T-cell (primary cell): ENCODE measurements at places on chromosomes 1 and 21.

DNA sequence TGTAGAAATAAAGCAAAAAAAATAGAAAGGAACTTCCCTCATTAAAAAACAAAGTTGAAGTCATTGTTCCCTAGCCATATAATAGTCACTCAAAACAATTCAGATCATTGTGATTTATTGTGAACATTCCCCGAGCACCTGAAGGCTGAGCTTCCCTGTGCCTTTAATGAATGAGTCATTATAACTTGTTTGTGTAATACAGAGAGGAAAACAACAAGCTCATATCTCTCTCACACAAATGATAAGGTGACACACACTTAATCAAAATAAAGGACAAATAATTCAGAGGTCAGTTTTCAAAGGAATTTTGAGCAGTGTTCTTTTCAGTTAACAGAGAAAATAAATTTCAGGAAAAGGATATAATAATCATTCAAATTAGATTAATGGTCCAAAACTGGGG, 326.2 kb downstream of the DUSP10 start:
- no peak for DNase-seq

DNA sequence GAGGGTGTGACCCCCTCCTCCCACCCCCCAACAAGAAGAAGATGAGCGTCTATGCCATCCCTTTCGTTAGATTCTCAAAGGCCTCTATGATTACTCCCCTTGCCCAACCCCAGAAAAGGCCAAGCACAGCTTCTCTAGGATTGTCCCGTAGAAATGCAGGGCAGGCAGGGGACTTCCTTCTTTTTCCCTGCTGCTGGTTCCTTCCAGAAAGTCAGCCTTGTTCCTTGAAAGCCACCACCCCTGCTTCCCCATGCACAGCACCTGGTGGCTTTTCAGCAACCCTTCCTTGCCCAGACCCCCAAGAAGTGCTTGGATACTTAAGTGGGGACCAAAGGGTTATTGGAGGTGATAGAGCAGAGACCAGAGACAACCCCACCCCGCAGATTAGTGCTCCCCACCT, 75.1 kb downstream of the ARHGEF10L start:
- no peak for DNase-seq

DNA sequence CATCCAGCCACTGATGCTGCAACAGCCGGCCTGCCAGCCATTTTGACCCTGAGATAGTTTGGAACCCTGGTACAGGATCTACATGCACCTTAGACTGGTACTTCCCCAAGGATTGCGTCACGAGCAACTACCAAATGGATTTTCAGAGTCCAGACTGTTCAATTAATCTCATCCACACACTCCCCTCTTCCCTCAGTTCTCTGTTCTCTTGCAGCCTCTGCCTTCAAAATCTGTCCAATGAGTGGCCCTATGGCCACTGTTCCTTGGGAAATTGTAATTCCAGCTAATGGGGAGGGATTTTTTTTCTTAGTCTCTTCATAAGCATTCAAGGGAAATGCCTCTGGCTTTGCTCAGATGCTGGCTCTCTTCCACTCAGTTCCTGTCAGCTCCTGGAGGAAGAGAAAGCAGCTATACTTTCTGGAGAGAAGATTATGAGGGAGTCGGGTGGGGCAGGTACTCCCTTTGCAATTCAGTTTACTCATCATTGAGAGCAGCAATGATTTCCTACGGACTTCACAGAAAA, 19.8 kb upstream of the UAP1 start:
- DNase-seq = no peak

DNA sequence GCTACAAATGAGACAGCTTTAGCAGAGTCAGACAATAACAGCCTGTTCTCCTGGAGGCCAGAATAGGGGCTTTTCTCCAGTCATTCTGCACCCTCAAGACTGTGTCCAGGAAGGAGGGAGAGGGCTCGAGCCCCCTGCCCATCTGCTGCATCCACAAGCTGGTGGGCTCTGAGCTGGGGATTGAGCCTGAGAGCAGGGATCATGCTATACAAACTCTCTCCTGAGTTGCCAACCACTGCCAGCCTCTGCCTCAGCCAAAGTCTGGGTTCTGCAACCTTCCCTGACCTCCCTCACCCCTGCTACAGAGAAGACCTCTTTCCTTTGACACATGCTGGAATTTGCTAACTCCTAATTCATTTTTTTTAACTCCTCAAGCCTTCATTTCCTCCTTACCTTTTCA, 14.8 kb upstream of the PPM1J start:
- no peak for DNase-seq

- no peak for DNase-seq
Measured at GRCh38 chr1:81989524-81989923, 188.8 kb downstream of the ADGRL2 start.

DNA sequence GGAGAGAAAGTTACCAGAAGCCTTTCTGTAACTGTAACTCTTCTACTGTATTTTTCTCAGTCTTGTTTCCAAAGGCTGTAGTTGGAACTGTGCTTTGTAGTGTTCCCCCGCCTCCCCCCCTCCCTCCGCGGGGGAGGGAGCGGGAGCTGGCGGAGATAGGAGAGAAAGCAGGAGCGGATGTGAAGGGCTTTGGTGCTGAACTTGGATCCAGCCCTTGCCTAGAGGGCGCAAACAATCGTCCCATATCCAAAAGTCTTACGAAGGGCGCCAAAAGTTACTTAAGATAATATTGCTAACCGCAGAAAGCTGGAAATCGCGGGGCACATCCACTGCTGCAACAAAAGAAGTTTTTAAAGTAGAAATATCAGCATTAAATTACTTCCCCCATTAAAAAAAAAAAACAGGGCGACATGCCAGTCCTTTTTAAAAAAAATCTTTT, 2.4 kb upstream of the NFIA start:
- DNase-seq = peak; percentile 39

GRCh38 chr21:33783187-33783979, 132.2 kb downstream of the ATP5PO start:
- DNase-seq = no peak

GRCh38 chr1:155184351-155184811, 10.7 kb downstream of the TRIM46 start:
- DNase-seq = no peak

- no peak for DNase-seq
Measured at GRCh38 chr1:66519992-66520391, 14.0 kb upstream of the SGIP1 start.

- DNase-seq = peak; percentile 48
Measured at GRCh38 chr1:226798427-226799411, 59.6 kb upstream of the ITPKB start.

GRCh38 chr21:34797921-34798535, 129.2 kb downstream of the CLIC6 start:
- no peak for DNase-seq

DNA sequence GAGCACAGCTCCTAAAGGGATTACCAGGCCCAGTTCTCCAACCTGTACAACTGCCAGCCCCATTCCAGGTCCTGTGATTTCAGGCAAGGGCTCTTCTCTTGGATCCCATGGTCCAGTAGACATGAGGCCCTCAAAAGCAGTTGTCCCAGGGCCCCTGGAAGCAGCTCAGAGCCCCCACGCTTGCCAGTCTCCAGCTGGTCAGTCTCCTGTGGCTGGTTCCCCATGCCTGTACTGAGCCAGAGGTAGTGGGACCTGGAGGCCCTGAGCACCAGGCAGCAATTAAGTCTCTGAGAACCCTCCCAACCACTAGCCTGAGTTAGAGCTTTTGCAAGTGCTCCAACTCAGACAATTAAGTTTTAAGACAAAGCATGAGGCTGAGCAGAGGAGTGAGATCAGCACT, 36.9 kb downstream of the CDC42BPA start:
- no peak for DNase-seq

DNA sequence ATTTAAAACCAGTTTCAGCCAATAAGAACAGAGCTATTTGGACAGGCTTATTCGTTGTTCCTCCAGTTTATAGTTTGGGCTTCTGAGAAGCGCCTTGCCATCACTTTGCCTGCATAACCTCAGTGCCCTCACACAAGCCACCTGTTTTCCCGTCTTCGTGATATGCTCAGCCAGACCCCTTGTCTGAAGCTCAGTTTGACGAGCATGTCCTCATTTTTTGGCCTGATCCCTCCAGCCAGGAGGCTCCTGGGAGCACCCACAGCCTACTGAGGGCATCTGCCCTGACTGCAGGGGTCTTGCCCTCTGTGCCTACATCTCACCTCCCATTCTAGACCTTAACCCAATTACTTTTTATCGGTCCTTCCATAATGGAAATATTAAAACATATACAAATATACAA, 95.3 kb downstream of the ADARB1 start:
- DNase-seq = no peak

GRCh38 chr21:19322360-19322759, 918.8 kb upstream of the TMPRSS15 start:
- DNase-seq = no peak

DNA sequence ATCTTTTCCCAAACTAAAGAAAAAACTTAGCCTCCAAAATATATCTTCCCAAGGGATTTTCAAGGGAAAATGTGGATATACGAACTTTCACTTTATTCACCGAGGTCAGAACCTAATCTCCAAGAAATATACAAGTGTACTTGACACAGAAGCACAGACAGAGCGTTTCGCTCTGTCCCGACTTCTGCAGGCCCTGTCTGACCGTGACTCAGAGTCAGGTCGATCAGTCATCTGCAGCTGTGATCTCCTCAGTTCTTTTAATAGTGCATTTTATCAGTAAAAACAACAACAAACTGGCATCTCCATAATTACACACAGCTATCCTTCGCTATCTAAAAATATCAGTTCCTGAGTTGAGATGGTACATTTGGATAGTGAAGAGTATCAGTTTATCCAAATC, 226.6 kb downstream of the TM2D1 start:
- DNase-seq = no peak

DNA sequence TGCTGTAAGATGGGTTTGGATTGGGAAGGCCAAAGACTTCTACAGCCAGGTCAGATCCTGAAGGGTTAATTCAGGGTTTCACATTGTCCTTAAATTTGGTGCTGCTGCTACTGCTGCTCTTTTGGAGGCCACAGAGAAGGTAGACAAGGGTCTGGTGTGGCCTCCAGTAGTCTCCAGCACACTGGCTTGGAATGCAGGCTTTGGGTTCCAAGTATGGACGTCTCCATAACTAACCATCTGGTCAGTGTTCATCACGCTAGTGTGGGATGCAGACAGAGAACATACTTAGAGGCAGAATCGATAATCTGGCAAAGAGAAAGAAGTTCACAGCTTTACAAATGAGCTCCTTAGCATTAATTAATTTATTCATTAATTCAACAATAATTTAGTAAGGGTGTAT, 154.1 kb downstream of the ZBTB18 start:
- DNase-seq = no peak

GRCh38 chr1:24948079-24948827, 18.2 kb upstream of the RUNX3 start:
- no peak for DNase-seq

- no peak for DNase-seq
Measured at GRCh38 chr1:115531631-115532264, 110.0 kb upstream of the VANGL1 start.

- DNase-seq = no peak
Measured at GRCh38 chr1:241225741-241226140, 131.3 kb downstream of the RGS7 start.

DNA sequence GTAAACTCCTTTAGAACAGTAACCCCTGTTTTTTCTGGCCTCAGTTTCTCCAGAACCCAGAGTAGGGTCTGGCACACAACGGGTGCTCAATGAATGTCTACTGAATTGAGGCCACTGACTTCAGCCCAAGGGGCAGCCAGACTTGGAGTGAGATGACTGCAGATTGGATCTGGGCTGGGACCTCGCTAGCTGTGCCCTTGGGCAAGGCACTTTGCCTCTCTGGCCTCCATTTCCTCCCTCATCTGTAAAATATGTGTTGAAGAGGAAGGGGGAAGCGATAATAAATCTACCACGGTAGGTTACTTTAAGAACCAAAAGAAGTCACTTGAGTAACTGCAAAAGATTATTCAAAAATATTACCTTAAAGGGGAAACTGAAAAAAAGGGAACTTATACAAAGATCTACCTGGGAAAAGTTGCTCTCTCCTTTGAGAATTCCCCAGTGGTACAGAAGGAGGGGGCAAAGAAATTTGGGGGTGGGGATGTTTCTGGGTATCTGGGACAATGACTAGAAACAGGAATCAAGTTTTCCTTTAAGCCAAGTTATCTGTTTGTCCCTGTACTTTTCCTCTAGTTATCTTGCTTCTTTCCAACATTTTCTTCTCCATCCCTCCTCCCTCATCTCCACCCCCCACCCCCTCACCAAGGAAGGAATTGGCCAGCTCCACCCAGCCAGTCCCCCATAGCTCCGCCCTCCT, 394 bp upstream of the GRHL3 start:
- no peak for DNase-seq
